ENCODE measurements at places on chromosomes 11 and 22.
A peak's percentile ranks its signal among the peaks of the same experiment; 100 is the strongest.

DNA sequence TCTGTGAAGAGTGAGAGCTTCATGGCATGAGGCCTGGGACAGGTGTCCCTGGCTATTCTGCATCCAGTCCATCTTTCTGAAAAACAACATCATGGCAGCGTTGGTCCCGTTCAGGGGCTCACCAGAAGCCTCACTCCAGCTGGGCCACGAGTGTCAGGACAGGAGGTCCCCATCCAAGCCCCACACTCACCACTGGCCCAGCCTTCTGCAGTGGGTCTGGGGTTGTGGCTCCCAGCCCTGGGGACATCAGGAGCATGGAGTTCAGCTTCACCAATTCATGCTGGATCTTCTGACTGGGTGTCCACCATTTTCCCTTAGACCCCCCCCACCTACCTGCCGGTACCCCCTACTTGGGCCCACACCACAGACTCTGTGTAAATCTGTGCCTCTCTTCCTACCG lies 400.3 kb downstream of the BRD1 start:
- DNase-seq, result no peak

- DNase-seq, result no peak
These were observed 235.3 kb upstream of the SORL1-AS1 start for GRCh38 chr11:121688055-121688491.

DNA sequence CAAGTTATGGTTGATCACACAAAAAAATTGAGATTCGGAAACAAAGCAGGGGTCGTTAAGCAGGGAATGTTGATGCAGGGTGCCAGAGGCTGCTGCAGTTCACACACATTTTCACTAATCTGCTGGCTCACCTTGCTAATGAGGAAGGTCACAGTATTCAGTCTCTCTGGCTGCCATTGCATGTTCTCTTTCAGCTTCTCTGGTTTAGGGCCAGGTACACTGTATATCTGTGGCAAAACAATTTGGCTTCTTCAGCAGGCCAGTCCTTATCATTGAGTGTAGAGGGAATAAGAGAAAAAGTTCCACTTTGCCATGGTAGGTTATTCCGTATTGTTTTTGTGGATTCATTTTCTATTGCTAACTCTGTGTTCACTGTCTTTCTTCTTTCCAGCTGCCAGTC lies 283.7 kb upstream of the ANO3 start:
- DNase-seq, result no peak

DNA sequence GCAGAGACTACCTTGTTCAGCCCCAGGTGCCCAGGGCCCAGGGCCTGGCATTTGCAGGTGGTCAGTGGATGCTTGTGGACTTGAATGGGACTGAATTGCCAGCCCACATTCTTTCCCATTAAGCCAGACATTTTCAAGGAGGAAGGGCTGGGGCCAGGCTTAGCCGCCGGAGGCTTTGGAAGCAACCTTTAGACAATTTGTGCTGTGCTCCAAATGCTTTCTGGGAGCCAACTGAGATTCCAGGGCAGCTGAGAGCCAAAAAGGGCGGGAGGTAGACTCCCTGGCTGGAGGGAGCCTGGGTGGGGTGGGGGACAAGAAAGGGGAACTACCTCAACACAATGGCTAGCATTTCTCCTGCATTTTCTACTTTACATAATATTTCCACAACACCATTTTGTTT lies 54.8 kb upstream of the TIMP3 start:
- DNase-seq, result no peak

DNA sequence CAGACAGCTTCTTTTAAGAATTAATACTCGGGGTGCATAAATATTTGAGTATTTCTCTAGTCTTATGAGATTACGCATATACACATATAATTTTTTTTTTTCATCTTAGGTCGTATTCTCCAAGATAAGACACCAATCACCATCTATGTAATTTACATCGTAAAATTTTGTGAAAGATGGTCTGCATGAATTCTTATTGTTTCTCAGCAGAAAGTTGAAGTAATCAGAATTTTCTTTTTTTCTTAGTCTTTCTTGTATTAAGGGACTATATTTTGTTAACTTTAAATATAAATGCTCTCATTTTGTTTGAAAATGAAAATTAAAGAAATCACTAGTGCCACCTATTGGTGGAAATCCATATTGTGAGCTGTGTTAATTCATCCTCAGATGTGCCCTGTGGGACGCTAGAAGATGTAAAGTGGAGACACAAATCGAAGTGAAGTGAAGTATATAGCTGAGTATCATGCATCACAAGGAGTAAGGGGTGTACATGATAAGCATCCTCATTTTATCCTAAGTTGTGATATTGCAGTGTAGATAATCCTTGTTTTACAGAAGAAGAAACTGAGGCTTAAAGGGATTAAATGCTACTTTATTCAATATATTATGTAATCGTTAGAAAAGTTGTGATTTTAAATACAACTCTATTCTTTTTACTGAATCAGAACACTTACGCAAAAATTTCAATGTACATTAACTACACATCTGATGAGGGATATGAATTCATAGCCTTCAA lies 2084.3 kb downstream of the LRRC4C start:
- DNase-seq, result no peak

GRCh38 chr11:7904917-7905316 lies 26.2 kb downstream of the OR10A6 start:
- no peak for DNase-seq

- no peak for DNase-seq
These were observed 1288.6 kb upstream of the CNTN5 start for GRCh38 chr11:97732011-97732632.

GRCh38 chr22:37281646-37282384 lies 493 bp upstream of the CYTH4 start:
- no peak for DNase-seq

DNA sequence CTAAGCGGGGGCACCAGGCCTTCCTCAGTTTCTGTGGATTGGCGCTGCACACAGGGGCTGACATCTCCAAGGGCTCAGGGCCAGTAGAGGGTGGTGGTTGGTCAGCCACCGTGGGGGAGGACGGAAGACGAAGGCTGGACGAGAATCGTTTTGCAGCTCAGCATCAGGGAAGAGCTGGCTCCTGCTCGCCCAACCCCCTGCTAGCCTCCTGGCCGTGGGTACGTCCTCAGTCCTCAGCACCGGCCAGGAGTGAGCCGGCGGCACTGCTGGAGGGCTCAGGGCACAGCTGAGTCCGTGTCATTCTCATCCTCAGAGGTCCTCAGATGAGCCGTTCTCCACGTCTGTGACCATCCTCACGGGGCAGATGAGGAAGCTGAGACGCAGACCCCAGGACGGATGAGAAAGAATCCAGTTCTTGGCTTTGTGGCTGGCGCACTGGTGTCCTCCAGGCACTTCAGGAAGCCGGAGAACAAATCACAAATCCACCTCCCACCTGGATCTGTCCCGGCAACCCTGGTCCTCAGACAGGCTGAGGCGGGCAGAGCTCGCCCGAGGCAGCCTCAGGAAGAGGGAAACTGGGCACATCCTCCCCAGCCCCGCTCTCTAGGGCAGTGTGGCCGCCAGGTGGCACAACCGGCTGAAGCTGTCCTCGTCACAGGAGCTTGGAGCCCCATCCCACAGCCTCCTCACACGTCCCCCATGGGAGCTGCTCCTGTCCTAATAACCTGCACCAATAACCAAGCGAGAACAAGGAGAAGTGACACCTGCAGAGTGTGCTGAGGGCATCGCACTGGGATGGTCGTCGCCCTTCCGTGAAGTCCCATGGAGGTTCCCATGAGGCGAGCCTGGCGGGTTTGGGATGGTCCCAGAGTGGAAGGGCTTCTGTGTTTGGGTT lies 393.7 kb downstream of the BRD1 start:
- DNase-seq, result no peak

- DNase-seq, result peak; percentile 16
These were observed 797 bp downstream of the LGR4 start for GRCh38 chr11:27471589-27472397.

DNA sequence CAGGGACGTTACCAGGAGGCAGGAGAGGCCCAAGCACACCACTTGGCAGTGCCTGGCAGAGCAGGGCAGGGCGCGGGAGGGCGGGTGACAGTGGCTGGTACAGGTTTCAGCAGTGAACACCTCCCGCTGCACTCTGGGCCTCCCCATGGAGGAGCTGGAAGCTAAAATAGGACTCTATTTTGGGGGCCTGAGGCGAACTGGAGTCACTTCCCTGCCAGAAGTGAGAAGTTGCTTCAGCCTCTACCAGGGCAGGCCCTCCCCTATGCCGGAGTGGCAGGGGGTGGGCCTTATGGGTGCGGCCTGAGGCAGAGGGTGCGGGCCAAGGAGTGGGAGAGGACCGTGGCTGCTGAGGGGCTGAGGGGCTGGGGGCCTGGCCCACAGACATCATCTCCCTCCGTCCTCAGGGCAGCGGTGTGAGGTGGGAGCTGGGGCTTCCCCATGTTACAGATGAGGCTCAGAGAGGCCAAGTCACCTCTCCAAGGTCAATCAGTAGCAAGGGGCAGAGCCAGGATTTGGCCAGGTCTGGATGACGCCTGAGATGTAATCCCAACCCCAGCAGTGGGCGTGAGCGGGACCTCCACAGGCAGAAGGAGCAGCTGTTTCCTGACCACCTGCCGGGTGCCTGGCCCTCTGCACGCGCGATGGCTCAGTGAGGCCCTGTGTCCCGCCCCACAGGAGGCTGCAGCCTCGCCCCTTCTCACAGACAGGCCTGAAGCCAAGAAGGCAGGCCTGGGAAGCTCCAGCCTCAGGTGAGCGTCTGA lies 39.3 kb downstream of the KCNJ4 start:
- DNase-seq, result peak; percentile 52

- no peak for DNase-seq
These were observed 15.6 kb downstream of the KIAA1671 start for GRCh38 chr22:24968066-24968561.

DNA sequence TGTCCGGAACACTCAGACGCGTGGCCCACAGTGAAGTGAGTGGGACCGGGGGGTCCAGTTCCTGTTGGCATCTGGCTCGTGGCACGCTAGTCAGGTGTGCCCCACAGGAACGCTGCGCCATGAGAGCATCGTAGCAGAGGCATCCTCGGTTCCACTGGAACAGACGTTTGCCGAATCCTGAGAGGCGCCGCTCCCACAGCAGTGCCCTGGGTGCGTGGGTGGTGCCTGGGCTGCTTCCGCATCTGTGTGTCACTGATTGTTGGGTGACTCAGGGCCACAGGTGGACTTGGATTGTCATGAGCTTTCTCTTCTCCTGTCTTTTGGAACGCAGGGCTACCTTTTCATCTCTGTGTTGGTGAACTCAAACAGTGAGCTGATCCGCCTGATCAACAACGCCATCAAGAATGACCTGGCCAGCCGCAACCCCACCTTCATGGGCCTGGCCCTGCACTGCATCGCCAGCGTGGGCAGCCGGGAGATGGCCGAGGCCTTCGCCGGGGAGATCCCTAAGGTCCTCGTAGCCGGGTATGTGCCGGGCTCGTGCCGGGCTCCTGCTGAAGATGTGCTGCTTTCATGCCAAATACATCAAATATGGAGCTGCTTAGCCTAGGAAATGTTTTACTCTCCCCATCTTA lies 46.2 kb downstream of the AP2A2 start:
- no peak for DNase-seq

DNA sequence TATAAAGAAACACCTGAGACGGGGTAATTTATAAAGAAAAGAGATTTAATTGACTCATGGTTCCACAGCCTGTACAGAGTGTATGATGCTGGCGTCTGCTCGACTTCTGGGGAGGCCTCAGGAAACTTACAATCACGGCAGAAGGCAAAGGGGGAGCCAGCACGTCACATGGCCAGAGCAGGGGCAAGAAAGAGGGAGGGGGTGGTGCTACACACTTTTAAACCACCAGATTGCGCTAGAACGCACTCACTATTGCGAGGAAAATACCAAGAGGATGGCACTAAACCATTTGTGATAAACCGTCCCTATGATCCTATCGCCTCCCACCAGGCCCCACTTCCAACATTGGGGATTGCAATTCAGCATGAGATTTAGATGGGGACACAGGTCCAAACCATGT lies 79.7 kb upstream of the CARD18 start:
- no peak for DNase-seq

GRCh38 chr11:82989628-82990404 lies 81.9 kb downstream of the RAB30 start:
- no peak for DNase-seq

GRCh38 chr22:46911346-46911745 lies 148.9 kb downstream of the TBC1D22A start:
- DNase-seq, result no peak

DNA sequence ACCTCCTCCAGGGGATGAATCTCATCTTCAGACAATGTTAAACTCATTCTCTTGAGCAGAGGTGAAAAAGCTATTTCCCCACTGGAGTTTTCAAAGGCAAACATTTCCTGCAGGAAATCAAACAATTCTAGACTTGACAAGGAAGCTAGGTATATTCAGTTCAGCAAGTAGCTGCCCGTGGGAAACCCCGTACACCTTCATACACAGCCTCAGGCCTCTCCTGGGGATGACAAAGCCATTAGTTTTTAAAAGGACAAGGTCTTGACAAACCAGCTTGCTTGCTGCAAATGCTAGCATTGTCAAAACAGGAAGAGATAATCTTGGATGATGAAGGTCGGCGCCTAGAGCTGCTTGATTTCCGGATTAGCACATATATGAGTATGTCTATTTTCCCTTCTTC lies 1630.8 kb upstream of the TENM4 start:
- no peak for DNase-seq

GRCh38 chr22:48391820-48392219 lies 1435.9 kb downstream of the BRD1 start:
- DNase-seq, result no peak

DNA sequence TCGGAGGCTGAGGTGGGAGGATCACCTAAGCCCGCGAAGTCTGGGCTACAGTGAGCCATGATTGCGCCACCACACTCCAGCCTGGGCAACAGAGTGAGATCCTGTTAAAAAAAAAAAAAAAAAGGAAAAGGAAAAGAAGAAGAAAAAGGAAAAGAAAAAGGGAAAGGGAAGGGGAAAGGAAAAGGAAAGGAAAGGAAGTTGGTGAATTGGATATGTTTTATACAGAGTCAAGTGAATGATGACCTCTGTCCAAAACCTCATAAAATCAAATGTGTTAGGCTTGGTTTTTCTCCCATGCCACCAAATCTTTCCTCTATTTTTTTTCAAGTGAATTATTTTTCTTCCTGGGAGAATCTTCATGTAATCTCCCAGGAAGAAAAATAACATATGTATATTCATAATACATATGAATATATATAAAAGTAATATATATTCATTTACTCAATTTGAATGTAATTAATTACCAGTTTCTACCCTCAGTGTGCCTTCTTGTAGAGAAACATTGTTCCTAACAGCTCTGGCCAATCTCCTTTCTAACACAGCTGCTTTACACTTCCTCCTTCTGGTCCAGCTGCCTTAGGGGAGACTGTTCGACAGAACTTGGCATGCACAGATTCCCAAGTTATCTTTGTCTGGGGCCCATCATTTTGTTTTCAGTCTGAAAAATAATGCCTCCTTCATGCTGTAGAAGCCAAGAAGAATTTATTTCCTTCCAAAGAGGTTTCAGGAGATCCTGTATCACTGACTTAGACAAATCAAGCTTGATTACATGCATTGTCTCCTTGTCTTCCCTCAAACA lies 111.9 kb downstream of the CCDC34 start:
- DNase-seq, result no peak

DNA sequence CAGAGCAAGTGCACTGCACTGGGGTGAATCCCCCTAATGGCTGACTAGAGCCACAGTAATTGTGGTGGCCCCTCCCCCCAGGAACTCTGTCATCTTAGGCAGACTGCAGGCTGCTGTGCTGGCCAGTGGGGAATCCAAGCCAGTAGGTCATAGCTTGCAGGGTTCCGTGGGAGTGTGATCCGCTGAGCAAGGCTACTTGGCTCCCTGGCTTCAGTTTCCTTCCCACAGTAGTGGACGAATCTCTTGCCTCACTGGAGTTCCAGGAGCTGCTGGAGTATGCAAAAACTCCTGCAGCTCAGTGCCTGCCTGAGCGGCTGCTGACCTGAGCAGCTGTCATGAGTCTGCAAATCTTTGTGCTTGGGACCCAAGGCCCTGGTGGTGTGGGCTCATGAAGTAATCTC lies 13.2 kb downstream of the OOSP3 start:
- no peak for DNase-seq

All from activated naive CD4-positive, alpha-beta T cell treated with anti-CD3 and anti-CD28 coated beads, Interleukin-2, amount 50 U/mL, for 72 hours (primary cell).